Tibial artery (tissue), 4 donors: ENCODE measurements at places on chromosomes 2 and 18.

GRCh38 chr2:73301636-73302035, 8.3 kb upstream of the EGR4 start:
- H3K4me3 ChIP-seq, result no peak overlapping the region
- DNase-seq, result no peak
- H3K4me1 ChIP-seq, result no peaks in the 10 kb centered on the region
- no peaks in the 10 kb centered on the region for H3K36me3 ChIP-seq
- H3K27ac ChIP-seq, result no peak overlapping the region
- H3K27me3 ChIP-seq, result no peaks in the 10 kb centered on the region

- H3K27ac ChIP-seq, result no peak overlapping the region
- no peaks in the 10 kb centered on the region for H3K4me1 ChIP-seq
- no peaks in the 10 kb centered on the region for H3K27me3 ChIP-seq
- no peak for DNase-seq
Measured at GRCh38 chr2:123720760-123721159, 304.3 kb upstream of the CNTNAP5 start.

GRCh38 chr2:222688917-222689316, 17.5 kb downstream of the MOGAT1 start:
- H3K27me3 ChIP-seq, result no peaks in the 10 kb centered on the region
- H3K4me3 ChIP-seq, result no peak overlapping the region
- DNase-seq, result no peak
- peak overlapping the region; percentile 21 for H3K27ac ChIP-seq
- peaks cover 26% of the 10 kb centered on the region for H3K4me1 ChIP-seq

DNA sequence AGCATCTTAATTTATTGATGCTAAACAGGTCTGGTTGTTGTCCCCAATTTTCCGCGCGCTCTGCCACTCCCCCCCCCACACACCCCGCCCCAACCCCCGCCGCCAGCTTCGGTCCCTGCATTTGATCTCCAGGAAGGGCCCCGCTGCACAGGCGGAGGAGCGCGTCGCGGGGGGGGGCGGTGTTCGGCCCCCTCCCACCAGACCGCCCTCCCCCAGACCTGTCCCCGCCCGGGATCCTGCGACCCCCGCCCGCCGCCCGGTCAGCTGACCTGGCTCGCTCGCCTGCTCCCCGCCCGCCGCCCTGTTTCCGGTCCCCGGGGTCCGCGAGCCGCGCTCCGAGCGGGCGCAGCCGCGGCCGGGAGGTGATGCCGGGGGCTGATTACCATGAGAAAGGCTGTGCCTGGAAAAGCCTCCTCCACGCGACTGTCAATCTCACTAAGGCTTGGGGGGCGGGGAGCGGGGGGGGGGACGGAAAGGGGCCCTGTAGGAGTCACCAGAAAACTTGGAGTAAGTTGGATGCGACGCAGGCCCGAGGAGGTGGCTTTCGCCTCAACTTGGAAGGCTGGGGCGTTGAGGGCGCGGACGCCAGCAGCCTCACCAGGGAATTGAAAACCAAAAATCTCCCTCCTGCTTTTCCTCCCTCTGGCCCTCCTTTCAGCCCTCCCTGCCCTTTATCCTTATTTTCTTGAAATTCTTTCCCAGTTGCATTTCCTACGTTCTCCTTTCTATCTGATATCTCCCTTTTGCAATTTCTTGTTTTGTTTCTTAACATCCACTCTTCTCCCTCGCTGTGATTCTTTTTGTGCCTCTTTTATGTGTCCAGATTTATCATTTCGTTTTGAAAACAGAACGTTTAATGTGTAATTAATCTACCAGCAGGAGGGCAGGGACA, 4.4 kb upstream of the ZEB2 start:
- DNase-seq, result peak; percentile 70
- peak overlapping the region; percentile 71 for H3K4me3 ChIP-seq

DNA sequence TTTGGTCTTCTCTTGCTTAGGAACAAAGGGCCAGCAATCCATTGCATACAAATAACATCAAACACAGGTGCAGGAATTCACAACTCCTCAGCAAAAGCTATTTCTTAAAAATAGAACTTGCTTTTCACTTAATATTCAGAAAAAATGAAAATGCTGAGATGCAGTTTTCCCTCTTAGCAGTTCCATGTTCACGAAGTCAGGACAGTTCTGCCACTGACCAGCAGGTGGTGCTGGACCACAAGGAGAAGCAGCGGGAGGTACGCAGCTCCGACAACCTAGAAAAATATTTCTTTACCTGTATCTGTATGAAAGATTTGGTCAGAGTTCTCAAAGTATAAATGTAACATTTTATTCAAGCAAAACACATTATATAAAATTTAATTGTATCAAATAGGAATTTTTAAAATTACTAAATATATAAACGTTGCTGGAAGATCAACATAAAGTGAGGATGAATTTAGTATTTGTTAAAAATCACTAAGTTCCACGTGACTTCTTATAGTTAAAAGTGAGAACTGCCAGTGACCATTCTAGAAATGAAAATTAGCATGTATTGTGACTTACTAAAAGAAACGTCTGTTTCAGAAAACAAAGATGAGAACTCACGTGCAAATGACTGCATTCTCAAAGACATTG, 48.8 kb downstream of the ADNP2 start:
- no peak overlapping the region for H3K4me3 ChIP-seq
- H3K36me3 ChIP-seq, result peaks cover 6% of the 10 kb centered on the region
- H3K27me3 ChIP-seq, result no peaks in the 10 kb centered on the region
- peak; percentile 83 for DNase-seq

- H3K36me3 ChIP-seq, result no peaks in the 10 kb centered on the region
- DNase-seq, result no peak
- no peak overlapping the region for H3K4me3 ChIP-seq
- no peaks in the 10 kb centered on the region for H3K27me3 ChIP-seq
Measured at GRCh38 chr2:60984720-60985119, 32.8 kb upstream of the PEX13 start.

GRCh38 chr18:41955688-41956087, 654 bp downstream of the PIK3C3 start:
- H3K27me3 ChIP-seq, result no peaks in the 10 kb centered on the region
- H3K27ac ChIP-seq, result peak overlapping the region; percentile 81
- H3K4me3 ChIP-seq, result peak overlapping the region; percentile 93
- H3K36me3 ChIP-seq, result peaks cover 6% of the 10 kb centered on the region

- H3K27me3 ChIP-seq, result no peaks in the 10 kb centered on the region
- no peak overlapping the region for H3K4me3 ChIP-seq
- H3K27ac ChIP-seq, result no peak overlapping the region
- no peak for DNase-seq
- peaks cover 31% of the 10 kb centered on the region for H3K4me1 ChIP-seq
Measured at GRCh38 chr2:9326975-9327374, 96.4 kb downstream of the ITGB1BP1 start.
